ENCODE measurements at places on chromosomes 1 and 21. TPM values are rescaled to one million over a fixed set of nuclear protein-coding genes. Genes with fewer than 3 reads are reported as not detected.
A peak's percentile ranks its signal among the peaks of the same experiment; 100 is the strongest.

DNA sequence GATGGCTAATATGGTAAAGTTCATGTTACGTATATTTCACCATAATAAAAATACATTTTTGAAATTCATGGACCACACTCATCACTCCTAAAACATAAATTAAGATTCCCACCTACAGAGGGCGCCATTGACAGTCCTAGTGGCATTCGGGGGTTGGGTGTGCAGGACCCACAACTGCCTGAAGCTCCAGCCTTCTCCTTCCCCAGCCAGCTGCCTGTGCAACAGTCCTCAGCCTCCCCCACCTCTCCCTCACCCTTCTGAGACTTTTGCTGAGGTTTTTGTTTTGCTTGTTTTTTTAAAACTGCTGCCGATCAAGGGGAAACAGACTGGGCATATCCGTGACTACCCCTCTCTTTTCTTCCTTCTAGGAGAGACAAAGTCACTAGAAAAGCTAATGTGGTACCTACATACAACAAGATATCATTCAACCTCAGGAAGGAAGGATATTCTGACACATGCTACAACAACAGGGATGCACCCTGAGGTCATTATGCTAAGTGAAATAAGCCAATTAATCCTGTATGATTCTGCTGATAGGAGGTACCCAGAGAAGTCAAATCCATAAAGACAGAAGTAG is 9.2 kb upstream of the EVA1C start:
- DNase-seq, result peak; percentile 83

GRCh38 chr1:114250683-114251572 is 97.3 kb upstream of the SYT6 start:
- no peak for DNase-seq

DNA sequence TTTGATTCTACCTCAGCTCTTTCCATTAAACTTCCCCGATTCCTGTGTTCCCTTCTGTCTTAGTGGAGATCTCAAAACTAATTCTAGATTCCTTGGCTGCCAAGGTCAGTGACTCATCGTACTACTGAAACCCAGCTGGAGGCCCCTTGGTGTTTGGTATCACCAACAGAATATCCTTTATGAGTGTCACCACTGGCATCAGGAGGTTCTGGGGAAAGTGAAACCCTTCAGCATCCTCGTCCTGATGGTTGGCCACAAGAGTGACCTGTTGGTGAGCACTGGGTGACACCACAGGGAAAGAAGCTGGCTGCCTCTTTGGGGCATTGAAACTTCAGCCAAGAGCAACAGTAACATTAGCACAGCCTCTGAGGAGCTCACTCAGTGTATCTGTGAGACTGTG is 9.6 kb downstream of the RAB42 start:
- peak; percentile 45 for DNase-seq

GRCh38 chr21:26425576-26425975 is 147.5 kb downstream of the CYYR1 start:
- DNase-seq, result no peak

DNA sequence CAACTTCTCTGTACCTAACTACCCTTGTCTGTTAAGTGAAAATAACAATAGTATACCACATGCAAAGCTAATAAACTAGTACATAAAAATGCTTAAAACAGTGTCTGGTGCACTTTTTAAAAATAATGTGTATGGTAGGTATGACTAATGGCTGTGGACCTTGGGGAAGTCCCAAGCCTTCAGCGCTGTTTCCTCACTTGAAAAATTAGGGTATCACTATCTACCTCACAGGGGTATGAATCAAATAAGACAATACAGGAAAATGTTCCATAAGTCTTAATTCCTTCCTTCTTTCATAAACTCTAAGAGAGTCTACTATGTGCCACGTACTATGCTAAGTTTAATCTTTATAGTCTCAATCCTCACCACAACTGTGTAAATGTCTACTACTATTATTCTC is 32.0 kb downstream of the EGLN1 start:
- DNase-seq, result no peak

GRCh38 chr1:18608534-18608933 is 22.1 kb upstream of the PAX7 start:
- no peak for DNase-seq

- no peak for DNase-seq
Measured at GRCh38 chr1:17772615-17773212, 17.6 kb downstream of the ACTL8 start.

DNA sequence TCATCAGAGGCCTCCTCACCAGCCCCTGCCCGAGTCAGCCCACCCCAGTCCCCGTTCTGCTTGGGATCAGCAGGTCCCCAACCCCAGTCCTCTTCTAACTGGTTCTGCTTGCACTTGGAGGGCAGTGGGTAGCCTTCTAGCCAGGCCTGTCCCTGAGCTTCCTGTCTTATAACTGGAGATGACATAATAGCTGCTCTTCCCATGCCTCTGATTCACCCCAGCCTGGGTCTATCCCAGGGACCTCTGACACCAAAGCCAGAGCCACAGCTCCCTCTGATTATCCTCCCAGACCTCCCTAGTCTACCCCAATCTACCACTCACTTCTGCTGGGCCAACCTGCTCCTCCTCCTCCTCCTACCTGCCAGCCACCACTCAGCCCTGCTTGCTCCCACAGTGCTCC is 31.4 kb downstream of the IQGAP3 start:
- no peak for DNase-seq

DNA sequence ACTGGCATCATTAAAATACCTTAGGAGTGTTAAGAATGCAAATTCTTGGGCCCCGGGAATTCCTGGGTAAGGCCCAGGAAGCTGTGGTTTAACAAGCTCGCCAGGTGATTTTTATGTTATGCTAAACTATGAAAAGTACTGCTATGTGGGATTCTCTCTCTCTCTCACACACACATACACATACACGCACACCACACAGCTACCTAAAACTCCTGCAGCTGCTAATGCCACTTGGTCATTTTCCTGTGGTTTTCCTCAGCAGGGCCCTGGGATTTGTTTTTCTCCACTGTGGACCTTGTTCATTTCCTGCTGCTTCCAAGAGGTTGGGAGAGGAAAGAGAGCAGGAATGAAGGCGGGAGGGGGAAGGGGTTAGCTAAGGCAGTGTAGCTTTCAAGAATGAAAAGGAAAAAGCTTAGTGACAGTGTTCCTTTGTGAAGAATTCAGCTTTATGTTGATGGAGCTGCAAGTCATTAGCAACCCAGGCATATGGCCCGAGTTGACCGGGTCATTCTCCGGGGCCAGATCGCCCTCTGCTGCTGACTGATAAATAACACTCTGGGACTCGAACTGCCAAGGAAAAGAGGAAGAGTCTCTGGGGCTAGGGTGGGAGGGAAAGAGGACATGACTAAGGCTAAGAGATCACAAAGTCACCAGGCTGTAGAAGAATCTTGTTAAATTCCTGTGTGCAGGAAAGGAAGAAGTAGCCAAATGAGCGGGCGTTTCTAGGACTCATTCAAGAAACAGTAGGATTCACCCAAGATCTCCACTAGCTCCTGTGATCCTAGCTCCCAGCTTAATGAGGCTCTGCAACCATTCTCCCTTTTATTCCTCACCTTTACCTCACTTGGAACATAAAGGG is 30.5 kb upstream of the LRIG2 start:
- DNase-seq, result peak; percentile 79

- DNase-seq, result peak; percentile 64
Measured at GRCh38 chr1:47650205-47650604, 212.4 kb downstream of the FOXD2 start.

- no peak for DNase-seq
Measured at GRCh38 chr1:157112186-157112867, 12.7 kb upstream of the ETV3L start.

- DNase-seq, result no peak
Measured at GRCh38 chr21:40291560-40291959, 424.3 kb downstream of the PCP4 start.

DNA sequence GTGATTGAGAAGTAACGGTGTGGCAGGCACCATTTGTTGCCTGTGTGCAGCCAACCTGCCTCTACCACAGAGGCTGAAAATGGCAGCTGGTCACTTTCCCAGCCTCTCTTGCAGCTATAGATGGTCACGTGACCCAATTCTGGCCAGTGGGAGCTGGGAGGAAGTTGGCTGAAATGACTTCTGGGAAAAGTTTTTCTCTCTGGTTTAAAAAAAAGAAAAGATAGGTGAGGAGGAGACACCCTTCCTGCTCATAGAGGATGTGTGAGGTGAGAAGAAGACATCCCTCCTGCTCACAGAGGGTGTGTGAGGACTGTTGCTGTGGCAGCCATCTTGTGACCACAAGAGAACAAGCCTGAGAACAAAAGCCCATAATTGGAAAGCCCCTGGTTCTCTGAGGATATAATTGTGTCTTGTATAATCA is 122.8 kb downstream of the SYF2 start:
- no peak for DNase-seq

Gene MCOLN2
- 1.2 TPM for total RNA-seq

Gene LUZP1
- 23.3 TPM for total RNA-seq

Gene LRRC7
- 1.3 TPM for total RNA-seq

Gene SMIM1
- total RNA-seq, result 33.6 TPM

Gene UROD
- 91.8 TPM for total RNA-seq

Gene COL16A1
- total RNA-seq, result 127 TPM

All from hepatocyte (in vitro differentiated cells).